ENCODE measurements at places on chromosomes 7 and 10.

GRCh38 chr10:105868935-105869334, 1227.8 kb downstream of the SORCS3 start:
- no peak for DNase-seq

GRCh38 chr10:128571745-128572144, 445.5 kb upstream of the MKI67 start:
- no peak for DNase-seq

DNA sequence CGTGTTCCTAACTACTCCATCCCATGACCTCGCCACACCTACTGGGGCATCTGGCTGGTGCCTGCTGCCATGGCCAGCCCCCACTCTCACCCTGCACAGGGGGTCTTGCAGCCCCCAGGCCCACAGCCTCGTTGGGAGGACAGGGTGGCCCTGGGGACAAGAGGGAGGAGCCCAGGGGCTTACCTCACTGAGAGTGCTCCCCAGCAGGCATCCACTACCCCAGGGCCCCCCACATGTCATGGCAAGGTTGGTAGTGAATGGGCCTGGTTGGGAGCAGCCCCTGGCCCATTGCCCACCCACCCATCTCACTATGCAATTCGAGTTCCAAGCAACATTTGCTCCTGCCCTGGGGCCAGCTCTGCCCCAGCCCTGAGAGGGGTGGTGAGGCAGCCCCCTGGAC, 24.0 kb upstream of the AMZ1 start:
- no peak for DNase-seq

- DNase-seq: no peak
These were observed 7.8 kb downstream of the SHH start for GRCh38 chr7:155804431-155804831.

- no peak for DNase-seq
These were observed 58.3 kb downstream of the MICALL2 start for GRCh38 chr7:1401011-1401410.

DNA sequence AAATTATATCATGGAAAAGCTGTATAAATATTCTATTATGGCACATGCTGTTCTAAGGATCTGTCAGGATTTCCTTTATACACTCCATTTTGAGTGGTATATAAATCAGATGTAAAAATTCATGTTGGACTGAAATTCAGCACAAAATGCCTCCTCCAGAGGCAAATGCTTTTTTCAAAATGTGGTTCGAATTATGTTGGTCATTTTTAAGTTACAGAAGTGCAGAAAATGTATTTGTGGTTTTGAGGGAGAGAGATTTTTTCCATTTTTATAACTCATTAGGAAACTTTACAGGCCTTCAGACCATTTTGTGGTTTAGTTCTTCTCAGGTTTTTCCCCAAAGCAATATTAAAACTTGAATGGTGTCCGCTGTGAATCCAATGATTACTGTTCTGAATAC, 2.9 kb downstream of the PPP1R3A start:
- DNase-seq: no peak

DNA sequence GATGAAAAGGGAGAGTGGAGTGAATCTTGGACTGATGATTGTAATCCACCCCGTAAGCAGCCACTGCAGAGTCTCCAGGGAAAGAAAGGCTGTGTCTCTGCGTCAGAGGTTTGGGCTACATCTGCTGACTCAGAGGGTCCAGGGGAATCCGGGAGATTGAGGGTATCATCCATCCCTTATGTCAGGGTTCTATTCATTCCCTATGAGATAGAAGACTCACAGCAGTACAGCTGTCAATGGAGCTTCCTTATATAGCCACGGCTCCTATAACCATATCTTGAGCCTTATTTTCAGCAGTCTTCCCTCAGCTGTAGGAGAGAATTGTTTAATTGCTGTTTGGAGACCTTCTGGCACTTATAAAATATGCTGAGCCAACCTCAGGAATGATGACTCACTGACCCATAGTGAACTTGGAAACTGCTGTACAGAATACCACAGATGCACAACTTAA, 558.2 kb upstream of the PFKP start:
- DNase-seq: no peak

DNA sequence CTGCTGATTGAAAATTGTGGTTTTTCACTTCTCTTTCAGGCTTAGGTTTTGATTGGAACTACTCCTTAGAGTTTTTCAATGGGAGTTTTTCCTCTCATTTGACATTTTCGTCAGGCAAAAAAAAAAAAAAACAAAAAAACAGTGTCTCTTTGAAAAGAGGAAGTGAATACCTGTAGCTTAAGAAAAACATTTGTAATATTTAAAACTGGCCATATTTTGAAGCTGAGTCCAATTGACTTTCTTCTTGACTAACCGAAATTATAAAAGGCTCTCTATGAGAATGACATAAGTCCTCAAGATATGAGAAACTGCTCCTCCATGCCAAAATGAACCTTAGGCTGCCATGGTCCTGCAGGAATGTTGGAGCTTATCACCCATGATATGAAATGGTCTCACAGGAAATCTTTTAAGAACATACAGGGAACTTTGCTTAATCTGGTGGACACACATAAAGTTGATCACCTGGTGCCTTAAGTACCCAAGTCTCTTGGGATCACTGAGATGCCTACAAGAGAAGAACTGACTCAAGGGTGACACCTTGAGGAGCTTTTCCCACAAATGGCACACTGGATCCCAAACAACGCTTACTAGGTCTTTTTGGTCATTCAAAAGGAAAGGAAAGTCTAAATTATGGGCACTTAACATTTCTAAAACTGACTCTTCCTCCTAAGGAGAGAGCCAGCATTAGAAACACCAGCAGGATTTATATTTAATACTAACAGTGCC, 263.4 kb downstream of the CDC14C start:
- no peak for DNase-seq

DNA sequence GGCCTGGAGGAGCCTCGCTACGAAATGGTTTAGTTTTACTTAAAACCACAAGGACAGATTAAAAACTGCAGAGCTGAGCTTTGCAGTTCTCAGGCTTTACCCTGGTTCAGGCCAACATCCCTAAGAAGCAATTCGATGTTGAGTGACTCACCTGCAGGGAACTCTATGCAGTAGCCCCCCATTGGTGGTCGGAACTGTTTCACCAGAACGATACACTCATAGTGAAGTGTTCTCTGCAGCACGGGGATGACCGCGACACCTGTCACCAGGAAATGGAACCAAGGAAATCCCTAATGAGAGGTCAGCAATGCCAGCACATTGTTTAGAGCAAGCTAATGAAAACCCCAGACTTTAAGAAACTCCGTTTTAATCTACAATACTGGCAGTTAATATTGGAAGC, 18.0 kb downstream of the NUDT5 start:
- DNase-seq: no peak

- DNase-seq: peak; percentile 34
These were observed 745 bp downstream of the SLC16A9 start for GRCh38 chr10:59708816-59709394.

- no peak for DNase-seq
These were observed 110.1 kb upstream of the GPR26 start for GRCh38 chr10:123556049-123556448.

DNA sequence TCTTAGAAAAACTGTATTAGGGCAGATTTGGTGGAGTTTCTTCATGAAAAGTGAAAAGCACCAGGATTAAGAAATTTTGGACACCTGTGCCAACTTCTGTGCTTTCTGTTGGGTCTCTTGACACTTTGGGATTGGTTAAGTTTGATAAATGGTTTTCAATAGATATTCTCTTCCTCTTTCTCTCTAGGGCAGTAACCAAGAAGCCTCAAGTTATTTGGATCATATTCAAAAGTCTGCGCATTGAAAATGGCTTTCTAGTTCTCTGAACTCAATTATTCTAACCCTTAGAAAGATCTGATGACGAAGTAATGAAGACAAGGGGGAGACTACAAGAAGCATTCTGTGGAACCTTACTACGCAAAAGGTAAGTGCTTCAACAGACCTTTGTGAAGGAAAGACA, 144.0 kb upstream of the CCDC6 start:
- no peak for DNase-seq

DNA sequence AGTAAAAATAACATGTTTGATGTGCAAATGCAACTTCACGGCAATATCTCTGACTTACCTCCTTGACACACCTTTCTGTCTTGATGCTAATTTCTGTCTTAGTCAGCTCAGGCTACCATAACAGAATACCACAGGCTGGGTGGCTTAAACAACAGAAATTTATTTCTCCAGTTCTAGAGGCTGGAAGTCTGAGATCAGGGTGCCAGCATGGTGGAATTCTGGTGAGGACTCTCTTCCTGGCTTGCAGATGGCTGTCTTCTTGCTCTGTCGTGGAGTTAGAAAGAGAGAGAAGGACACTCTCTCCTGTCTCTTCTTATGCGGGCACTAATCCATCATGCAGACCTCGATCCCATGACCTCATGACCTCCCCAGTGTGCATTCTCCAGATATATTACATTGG, 134.9 kb downstream of the VTI1A start:
- DNase-seq: no peak

DNA sequence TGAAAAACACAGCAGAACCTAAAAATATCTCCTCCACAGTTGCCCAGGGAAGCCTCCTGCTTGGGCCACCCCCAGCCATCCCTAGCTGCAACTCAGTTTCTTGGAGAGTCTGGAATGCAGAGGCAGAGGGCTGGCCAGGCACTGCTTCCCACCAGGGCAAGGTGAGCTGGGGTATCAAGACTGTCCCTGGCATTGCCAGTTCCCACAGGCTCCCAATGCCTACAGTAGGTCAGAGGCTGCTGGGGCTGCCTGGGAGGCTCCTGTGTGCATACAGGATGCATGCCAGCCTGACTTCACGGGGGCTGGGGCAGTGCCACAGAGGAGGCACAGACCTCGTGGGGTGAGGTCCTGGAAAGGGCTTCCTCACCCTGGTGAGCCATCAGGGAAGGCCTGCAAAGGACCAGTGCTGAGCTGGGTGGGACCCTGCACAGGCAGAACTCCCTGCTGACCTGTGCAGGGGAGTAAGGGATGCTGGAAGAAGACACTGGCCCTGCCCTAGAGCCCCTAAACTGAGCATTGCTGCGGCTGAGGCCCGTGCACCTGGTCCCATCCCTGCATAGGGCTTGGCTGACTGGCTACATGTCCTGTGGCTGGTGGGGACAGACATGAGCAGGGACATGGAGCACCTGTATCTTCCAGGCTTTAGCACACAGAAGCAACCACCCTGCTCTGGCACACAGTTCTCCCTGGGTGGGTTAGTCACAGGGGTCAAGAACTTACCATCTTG, 121.9 kb upstream of the RET start:
- DNase-seq: no peak

DNA sequence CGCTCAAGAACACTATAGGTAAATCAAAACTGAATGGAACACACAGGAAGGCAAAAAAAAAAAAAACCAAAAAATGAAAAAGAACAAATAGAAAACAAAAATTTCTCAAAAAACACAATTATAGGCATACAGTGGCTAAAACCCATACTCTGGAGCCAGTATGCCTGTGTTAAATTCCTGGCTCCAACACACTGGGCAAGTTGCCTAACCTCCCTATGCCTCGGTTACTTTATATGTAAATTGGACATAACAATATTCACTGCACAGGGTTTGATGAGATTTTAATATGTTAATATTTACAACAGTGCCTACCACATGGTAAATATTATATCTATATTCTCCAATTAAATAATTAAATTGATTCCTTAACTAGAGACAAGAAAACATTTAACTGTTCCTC, 217.1 kb downstream of the HTR7 start:
- no peak for DNase-seq

DNA sequence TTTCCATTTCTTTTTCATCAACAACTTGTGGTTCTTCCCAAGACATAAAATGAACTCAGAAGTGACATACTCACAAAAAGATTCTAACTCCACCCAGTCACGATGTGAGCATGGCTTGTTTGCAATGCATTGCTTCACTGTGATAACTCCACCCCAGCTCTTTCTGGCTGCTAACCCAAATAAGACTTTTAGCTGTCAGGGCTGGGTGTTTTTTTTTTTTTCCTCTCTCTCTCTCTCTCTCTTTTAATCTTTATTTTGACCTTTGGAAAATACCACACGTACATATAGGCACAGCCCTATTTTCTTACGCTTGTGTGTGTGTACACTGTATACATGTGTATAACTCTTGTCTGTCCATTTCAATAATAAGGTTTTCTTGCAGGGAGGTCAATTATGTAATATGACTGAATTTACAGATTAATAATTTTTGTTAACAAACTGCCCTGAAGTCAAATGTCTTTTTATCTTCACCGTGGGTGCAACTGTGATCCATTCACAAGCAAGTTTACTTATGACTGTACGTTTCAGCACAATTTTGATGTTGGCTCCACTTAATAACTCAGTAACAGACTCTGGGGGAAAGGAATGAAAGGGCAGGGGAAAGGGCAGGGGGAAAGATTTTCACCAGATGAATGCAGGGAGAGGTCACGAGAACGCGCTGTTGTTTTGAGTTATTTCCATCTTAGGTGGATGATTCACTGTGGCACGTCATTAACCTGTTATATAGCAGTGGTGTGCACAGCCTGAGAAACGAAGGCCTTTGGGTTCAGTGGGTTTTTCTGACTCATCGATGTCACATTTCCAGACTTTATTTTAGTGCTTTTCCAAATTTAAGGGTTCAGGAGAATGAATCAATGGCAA, 49.1 kb downstream of the APBB1IP start:
- DNase-seq: peak; percentile 56

DNA sequence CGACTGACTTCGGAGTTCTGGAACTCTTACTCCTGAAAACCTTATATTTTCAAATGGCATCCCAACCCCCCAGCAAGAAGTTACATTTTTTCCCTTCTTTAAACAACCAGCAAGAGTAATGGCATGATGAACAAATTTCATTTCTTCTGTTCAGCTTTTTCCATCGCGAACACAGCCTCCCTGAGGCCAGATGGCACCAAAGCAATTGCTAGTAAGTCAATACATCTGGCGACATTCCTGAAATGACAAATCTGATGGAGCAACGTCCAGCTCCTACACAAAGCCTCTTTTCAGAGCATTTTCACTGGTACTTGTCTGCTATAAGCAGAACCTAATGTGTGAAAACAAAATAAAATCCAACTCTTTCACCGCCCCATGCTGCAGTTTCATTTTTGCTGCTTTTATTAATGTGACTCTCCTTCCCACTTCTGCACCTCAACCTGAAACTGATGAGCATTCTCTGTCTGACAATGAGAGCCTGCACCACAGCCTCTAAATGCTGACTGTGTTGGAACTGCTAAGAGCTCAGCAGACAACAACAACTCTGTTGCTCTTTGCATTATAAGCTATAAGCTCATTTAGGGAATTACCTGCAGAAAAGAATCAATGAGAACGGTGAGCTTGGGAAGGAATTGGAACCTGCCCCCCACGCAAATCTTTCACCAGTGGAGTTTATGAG, 229.8 kb downstream of the FGFR2 start:
- peak; percentile 33 for DNase-seq

DNA sequence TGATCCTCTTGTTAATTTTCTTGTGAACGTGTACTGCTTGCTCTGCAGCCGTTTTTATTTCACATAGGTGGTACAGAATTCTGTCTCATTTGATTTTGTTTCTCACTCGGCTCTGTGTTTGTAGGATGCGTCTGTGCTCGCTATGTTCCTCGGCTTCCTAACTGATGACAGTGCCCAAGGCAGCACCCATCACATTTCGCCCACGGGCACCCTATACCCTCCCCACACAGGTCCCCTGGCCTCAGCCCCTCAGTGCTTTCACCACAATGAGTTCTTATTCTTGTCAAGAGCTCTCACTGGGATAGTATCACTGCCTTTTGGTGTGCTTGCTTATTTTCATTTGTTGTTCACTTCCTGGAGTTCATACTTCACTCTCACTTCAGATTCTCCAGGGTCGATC, 28.1 kb downstream of the UCMA start:
- DNase-seq: no peak

Data from right hindlimb (tissue), 1 donor.